ENCODE measurements at places on chromosomes 6 and 20.

- no peak for DNase-seq
Measured at GRCh38 chr20:31695849-31696804, 26.5 kb downstream of the BCL2L1 start.

- DNase-seq, result no peak
Measured at GRCh38 chr20:59325142-59325523, 24.7 kb downstream of the EDN3 start.

DNA sequence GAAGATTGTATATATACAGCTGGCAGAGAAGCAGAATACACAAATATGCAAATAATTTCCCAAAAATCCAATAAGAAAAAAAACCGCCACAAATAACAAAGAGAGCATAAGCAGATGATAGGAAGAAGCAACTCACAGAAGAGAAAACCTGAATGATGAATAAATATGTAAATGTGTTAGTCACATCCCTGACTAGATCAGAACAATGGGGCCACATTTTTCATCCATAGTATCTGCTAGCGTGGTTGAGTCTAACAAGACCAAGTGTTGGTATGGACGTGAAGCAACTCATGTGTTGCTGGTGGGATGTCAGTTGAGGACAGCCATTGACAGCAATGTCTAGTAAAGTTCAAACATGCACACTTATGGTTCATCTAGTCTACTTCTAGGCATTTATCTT, 3.9 kb upstream of the SLC22A3 start:
- no peak for DNase-seq

DNA sequence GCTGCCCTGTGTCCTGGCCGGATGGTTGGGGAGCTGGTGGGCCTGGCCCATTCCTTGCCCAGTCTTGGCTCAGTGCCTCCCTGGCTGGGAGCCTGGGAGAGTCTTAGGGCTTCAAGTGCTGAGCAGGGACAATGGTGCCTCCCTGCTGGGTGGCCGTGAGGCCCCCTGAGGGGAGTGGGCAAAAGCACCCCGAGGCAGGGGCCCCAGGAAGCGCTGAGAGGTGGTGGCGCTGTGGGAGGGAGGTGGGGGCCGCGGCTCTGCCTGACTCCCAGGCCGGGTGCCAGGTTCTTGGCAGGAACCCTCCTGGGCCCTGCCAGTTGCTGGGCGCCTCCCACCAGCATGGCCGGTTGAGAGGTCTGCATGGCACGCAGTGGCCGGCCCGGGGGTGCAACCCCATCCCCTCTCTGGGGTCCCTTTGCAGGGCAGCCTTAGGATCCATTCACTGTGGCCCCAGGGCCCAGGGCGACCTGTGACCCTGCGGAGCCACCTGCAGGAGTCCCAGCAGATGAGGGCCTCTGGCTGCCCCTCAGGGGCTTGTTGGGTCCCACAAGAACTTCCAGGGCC, 9.2 kb upstream of the RPS21 start:
- no peak for DNase-seq

- DNase-seq, result no peak
Measured at GRCh38 chr6:20723236-20723635, 189.0 kb downstream of the CDKAL1 start.

DNA sequence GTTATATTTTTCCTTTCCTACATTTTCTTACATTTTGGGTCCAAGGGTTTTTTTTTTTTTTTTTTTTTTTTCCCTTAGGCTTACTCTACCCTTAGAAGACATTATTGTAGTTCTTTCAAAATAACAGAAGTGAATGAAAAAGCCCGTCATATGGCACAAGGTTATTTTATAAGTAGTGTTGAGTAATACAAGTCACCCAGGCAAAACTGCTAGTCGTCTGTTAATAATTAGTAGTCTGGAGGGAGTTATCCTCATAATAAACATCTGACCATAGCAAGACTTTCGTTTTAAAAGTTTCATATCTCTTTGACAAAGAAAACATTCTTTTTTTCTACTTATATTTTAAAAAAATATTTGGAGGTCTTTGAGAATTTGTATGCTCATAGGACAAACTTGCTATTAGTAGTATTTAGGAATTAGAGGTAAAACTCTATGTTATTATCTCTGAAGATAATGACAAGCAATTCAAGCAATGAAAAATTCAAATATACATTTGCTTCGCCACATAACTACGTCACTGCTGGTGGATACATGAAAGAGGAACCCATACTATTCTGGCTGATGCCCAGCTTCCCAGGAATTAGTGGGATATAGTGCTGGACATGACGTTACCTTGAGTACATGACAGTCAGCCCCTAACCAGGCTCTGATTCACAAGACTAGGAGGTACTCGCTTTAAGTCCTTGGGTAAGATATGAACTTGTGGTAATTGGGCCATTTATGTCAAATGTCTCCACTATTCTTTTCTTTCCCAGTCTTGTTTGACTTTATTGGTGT, 532.8 kb downstream of the GRIK2 start:
- no peak for DNase-seq

- no peak for DNase-seq
Measured at GRCh38 chr6:15538106-15538505, 124.7 kb downstream of the DTNBP1 start.

GRCh38 chr6:30855429-30856075, 28.8 kb upstream of the DDR1 start:
- no peak for DNase-seq

DNA sequence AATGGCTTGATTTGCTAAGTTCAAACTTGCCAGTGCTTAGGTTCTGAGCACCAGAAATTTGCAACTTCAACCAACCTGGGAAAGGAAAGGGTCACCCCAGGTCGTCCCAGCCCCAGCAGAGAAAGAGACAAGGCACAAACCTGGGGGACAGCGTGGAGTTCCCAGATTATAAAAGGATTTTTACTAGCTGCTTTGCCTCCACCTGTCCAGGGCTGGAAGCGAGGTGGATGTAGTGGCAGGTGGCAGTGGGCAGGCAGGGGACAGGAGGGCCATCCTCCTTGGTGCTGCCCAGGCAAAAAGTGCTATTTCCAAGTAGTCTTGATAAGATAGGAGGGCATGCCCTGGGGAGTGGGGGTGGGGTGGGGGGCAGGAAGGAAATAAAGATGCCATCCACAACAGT, 4.9 kb downstream of the PAX1 start:
- DNase-seq, result no peak
